ENCODE measurements at places on chromosomes 1 and 21.

DNA sequence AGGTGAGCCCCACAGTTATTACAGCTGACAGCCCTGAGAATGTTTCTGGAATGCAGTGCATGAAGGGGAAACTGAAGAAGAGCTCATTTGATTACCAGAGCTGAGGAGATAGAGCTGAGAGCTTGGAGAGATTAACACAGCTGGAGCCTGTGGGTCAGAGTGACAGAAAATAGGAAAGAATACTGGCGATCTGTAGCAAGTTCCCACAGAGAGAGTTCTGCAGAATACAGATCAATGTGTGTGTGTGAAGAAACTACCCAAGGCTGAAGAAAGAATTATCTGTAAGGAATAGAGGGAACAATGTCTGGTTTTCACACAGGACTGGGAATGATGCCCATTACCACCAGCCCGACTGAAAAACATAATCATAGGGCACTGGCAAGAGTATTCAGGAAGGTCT lies 103.6 kb upstream of the SNX7 start:
- DNase-seq, result no peak

- DNase-seq, result peak; percentile 24
Measured at GRCh38 chr1:171841931-171842761, 848 bp downstream of the DNM3 start.

DNA sequence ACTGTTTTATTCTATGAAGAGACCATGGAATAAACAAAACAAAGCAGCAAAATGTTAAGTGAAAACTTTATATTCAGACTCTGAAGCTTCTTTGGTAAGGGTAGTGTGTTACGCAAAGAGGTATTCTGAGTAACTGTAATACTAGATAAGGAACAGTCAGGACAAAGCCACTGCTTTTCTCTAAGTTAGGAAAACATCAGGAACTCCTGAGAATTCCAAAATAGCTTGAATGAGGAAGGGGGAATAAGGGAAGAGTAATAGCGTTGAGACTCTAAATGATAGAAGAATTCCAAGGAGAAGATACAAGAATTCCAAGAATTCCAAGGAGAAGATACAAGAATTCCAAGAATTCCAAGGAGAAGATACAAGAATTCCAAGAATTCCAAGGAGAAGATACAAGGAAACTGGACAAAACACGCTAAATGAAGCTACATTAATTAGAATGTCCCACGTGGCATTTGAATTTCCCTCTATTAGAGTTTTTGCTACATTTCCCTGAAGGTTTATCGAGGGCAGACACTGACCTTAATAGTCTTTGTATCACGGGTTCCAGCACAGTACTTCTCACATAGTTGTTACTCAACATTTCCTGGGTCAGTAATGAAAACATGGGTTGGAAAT lies 71.5 kb downstream of the SMYD3 start:
- no peak for DNase-seq

- DNase-seq, result no peak
Measured at GRCh38 chr1:160066829-160067745, 2.9 kb downstream of the KCNJ10 start.

DNA sequence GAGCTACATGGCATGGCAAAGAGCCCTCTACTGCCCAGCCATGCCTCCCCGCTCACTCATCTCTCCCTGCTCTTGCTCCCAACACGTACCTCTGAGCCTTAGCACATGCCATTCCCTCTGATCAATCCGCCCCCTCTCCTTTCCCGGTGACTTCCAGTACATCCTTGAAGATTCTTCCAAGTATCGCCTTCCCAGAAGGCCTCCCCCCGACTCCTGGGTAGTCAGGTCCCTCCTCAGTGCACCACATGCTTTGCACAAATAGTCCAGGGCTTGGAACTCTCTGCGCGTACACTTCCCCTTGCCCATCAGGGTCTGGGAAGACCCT lies 77.0 kb upstream of the IFFO2 start:
- no peak for DNase-seq

DNA sequence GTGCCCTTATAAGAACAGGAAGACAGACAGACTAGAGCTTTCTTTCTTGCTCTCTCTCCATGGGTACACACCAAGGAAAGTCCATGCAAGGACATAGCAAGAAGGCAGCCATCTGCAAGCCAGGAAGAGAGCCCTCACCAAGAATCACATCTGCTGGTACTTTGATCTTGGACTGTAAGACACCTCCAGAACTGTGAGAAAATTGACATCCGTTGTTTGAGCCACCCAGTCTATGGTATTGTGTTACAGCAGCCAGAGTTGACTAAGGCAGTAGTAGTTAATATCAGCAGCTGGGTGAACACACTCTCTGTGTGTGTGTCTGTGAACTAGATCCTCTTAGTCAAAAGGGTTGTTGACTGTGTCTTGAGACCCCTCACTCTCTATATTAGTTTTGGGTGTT lies 53.8 kb upstream of the PPP2R5A start:
- no peak for DNase-seq

- DNase-seq, result no peak
Measured at GRCh38 chr1:220925707-220926106, 46.5 kb downstream of the HLX start.

- no peak for DNase-seq
Measured at GRCh38 chr21:28758042-28758882, 234.4 kb downstream of the LTN1 start.

GRCh38 chr1:221994939-221995338 lies 253.1 kb upstream of the DUSP10 start:
- DNase-seq, result no peak

- DNase-seq, result no peak
Measured at GRCh38 chr1:181793831-181794230, 267.7 kb downstream of the ZNF648 start.

DNA sequence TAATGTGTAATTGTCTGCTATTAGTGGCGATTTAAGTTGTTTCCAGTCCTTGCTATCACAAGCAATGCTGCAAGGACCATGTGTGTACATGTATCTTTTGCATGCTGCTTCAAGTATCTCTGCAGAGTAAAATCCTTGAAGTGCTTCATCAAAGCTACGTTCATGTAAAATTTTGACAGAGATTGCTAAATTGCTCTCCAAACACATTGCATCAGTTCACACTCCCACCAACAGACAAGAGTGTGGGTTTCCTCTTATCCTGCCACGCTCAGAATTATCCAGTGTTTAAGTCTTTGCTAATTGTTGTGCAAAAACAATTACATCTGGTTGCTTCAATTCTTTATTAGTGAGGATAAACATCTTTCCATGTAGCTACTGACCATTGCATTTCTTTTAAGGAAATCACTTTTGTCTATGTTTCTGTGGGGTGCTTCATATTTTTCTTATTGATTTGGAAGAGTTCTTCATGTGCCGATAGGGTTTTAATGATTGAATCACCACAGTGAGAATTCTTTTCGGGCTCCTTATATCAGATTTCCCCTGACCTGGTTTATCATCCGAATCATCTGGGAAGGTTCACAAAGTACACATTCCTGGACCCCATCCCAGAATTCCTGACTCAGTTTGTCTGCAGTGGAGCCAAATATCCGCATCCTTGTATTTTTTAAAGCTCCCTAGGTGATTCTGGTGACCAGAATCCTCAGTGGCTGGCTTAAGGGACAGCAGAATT lies 56.3 kb upstream of the GALNT2 start:
- DNase-seq, result no peak

DNA sequence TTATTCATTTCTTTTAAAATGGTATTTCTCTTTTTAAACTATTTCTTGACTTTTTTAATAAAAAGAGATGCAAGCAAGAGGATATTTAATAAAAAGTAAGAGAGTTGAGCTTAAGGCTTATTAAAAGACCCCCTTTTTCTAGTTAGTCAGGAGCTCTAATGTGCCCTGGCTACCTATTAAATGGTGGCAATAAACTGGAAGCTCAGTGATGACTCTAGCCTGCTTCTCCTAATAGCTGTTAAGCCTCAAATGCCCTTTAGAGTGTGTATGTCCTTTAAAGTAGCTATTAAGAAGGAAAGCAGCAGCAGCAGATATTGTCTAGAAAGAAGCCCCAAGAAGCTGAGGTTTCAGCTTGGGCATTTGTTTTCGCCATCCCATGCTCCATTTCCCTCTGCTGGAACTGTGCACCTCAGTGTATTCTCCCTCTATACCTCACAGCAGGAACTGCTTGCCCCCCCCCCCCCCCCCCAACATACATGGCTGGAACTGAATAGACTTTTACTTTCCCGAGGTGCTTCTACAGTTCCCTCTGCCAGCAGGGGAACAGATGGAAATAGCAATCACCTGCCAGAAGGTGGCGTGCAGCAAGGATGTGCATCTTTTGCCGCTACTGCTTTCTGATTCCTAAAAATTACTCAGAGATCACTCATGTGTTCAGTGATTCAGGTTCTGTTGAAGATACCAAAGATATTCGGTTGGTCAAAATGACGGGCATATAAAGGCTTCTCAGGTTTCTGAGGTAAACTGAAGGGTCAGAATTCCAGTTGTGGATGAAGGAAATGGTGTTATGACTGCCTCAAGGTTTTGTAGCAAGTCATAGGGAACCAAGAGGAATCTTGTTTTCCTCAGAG lies 2.5 kb downstream of the RGS4 start:
- no peak for DNase-seq

DNA sequence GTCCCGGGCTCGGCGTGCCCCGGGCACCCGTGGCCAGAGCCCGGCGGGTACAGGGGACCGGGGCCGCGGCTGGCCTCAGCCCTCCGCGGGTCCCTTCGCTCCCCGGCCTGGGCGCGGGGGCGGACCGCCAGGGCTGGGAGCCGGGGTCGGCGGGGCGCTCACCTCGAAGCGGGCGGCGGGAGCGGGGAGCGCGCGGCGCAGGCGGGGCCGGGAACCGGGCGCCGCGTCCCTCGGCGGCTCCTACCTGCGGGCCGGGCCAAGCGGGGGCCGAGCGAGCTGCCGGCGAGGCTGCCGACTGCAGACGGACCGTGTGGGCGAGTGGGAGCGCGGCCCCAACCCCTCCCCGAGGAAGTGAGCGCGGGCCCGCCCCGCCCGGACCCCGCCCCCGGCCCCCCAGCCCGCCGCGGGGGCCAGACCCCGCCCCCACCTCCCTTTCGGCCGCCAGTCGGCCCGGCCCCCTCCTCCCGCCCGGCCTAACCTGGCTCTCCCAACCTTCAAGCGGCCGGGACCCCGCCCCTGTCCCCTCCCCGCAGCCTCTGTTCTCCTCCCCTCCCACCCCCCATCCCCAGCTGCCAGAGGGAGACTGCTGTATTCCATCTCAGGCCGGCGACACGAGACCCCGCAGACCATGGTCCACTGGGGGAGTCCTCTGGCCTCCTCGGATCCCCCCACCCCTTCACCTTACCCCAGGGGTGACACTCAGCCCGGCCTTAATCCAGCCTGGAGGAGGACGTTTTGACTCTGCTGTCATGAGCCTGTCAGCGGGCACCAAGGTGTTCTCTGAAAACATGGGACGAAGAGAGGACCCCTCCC lies at the start of gene FHL3:
TSS of gene FHL3 (minus strand) at position 320 of the 813 bp plus-strand sequence. CDS start 6,102 bp downstream, outside the sequence.
- no peak for DNase-seq

GRCh38 chr21:35075546-35075945 lies 26.4 kb upstream of the RUNX1 start:
- DNase-seq, result no peak

- no peak for DNase-seq
Measured at GRCh38 chr21:34536820-34537219, 24.8 kb upstream of the KCNE1 start.

GRCh38 chr1:176531036-176531435 lies 68.1 kb downstream of the PAPPA2 start:
- no peak for DNase-seq

DNA sequence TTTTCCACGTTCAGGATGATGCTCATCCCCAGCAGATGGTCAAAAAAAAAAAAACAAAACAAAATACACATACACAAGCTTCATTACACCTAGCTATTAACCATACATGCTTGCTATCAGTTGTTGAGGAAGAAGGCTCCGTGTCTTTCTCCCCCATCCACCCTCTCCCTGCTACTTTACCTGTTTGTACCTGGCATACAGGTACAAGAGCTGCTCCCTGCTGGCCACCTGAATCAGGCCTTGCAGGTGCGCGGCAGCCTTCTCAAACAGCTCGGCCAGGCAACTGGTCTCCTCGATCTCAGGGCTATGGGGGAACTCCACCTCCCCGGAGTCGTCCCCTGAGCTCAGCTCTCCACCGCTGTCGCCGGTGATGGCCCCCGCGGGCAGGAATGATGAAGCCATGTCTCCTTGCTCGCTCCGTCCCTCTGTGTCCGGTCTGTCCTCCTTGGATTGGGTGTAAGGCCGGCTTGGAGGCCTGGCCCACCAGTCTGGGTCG lies 464 bp downstream of the ACBD6 start:
- DNase-seq, result peak; percentile 50

DNA sequence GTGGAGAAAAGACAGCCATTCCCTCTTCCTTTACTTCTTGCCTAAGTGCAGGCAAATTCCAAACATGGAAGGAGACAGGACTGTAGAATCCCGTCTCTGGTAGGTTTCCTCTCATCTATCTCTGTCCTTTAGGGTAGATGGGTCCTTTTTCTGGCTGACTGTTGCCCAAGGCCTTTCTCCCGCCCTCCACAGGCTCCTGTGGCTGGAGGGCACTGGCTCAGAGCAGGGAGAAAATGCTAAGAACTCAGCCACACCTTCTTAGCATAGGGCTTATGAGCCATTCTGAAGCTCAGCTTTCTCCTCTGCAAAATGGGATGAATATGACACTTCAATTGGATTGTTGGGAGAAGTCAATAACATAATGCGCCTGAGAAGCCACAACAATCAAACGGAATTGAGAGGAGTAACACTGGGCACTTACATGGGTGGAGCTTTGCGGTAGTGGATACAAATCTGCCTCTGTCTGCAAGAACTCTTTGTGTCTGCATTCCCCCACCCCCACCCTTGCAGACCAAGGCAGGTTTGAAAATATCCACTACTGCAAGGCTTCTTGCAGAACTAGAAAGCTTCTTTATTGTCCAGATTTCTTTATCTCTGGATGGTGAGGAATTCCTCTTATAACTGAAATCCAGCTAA lies 94.7 kb downstream of the CSMD2 start:
- no peak for DNase-seq

- peak; percentile 43 for DNase-seq
Measured at GRCh38 chr1:116667575-116668105, at the start of gene IGSF3. Gene IGSF3 (minus strand): TSS chr1:116667733. CDS start chr1:116666326, 1,407 bp downstream.
